Right renal cortex interstitium (tissue), 3 donors: ENCODE measurements at places on chromosomes 4 and X.

DNA sequence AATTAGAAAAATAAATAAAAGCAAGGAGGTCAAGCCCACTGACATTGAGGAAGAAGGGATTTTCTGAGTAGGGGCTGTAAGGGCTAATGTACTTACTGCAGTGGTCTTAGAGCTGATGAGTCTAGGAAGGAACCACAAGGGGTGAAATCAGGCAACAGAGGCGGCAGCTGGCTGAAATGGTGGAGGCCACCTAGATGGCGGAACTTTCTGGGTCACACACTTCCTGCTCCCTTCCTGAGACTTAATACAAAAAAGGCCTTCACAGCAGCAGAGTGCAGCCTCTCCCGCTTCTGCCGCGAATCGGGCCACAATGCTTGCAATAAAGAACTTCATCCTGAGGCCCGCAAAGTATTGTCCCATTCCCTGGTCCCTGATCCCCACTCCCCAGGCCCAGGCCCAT lies 15.4 kb downstream of the SNX12 start:
- no peak for DNase-seq

GRCh38 chr4:51836549-51836948 lies 6.4 kb upstream of the DCUN1D4 start:
- DNase-seq, result no peak

GRCh38 chrX:55839485-55839884 lies 121.9 kb downstream of the RRAGB start:
- DNase-seq, result no peak

DNA sequence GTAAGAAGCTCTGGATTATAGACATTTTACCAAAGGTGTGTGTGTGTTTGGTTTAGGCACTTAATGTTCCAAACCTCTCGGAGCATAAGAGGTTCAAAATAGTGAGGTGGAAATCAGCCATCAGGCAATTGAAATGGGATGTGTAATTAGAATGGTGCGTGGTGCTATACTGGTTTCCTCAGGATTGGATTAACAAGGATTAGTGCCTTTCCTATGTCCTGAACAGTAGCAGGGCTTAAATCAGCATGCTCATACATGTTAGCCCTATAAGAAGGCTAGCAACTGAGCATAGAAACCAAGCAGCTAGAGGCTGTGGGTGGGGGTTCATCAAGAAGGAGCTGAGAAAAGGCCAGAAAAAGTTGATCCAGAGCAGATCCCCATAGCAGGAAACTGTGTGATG lies 256.8 kb upstream of the CXXC4 start:
- DNase-seq, result no peak

DNA sequence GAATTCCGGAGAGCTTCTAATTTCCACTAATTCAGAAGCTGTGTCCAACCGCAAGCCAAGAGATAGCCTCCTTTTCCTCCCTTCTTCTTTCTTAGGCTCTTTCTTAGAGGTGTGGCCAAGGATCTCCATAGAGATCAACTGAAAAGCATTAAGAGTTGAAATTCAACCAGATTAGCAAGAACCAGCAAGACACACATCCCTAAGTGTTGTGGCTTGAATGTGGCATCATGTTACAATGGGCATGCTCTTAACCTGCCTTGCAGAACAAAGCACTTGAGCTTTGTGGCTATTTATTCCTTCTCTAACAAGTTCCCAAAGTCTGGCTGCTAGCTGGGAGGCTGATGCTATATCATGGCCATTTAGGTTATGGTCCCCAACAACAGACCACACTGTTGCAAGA lies 10.4 kb downstream of the ANOS1 start:
- DNase-seq, result no peak

GRCh38 chrX:112642349-112642748 lies 37.4 kb downstream of the LHFPL1 start:
- DNase-seq, result peak; percentile 5

GRCh38 chrX:120274958-120275357 lies 24.3 kb downstream of the ZBTB33 start:
- no peak for DNase-seq

DNA sequence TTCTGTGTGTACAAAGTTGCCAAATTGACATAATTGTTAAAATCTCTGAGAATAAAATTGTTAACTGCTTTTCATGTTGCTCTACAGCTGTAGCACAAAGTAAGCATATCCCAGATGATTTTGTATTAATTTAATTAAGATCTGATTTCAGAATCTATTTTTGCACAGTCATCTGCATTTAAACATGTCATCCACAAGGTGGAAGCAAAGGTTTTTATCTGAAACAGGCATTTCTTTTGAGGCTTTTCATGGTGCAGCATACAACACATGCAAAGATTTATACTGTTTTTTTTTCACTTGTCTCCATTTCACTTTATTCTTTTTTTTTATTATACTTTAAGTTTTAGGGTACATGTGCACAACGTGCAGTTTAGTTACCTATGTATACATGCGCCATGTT lies 51.2 kb downstream of the GC start:
- DNase-seq, result no peak

- no peak for DNase-seq
These were observed 57.3 kb upstream of the ENPEP start for GRCh38 chr4:110418641-110419040.

DNA sequence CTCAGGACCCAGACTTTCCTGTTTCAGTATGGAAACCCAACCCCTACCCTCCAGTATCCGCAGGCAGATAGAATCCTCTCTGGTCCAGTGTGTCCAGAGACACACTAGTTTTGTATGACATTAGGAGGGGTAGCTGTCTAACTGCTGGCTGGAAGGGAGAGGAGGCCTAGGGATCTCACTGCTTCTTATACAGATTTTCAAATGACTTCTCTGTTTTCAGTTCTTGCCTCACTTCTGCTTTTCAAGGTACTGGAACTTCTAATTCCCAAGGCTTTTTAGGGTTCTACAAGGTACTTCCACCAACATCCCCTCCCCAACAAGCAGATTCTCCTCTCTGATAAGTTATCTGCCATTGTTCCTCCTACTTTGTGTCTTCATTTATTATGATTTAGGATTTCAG lies 6.1 kb downstream of the SGCB start:
- no peak for DNase-seq

DNA sequence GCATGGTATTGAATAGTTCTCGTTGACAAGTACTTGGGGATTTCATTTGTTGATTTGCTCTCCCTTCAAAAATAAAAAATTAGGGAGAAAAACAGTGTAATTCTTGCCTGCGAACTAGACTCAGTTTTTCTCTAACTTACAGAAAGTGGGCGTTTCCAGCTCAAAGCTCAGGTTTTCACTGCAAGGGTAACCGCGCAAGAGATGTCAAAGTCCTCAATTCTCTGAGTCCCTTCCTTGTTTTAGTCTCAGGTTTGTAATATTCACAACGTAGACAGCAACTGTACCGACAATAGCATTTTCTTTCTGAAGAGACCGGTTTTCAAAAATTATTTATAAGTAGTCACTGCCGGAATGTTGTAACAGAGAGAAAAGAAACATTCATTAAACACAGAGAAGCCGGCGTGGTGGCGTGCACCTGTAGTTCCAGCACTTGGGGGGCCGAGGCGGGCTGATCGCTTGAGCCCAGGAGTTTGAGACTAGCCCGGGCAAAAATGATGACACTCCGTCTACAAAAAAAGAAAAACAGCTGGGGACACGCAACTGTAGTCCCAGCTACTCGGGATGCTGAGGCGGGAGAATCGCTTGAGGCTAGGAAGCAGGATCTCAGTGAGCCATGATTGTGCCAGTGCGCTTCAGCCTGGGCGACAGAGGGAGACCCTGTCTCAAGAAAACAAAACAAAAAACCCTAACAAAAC lies 774 bp downstream of the ZCCHC4 start:
- peak; percentile 6 for DNase-seq

DNA sequence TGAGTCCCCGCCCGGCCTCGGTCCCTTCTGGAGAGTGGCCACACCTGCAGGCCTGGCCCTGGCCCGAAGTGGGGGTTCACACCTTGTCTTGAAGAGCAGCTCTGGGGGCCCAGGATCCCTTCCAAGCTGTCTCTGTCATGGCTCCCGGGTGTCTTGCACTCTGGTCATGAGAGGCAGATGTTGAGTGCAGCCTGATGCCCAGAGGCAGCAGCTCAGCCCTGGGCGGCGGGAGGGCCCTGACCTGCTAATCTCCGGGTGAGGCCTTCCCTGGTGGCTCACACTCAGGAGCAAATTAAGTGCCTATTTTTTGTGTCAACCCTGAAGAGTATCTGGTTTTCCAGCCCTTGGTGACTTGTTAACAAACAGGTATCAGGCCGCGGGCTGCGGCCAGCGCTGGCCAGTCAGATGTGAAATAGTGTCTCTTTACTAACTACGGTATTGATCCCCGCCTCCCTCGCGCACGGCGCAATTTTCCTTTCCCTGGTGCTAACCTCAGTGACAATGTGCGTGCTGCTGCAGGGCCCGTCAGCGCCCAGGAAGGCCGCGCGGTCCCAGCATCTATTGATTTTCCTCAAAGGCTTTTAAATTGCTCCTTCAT lies 24.2 kb downstream of the NKX1-1 start:
- no peak for DNase-seq

GRCh38 chr4:26557164-26557563 lies 26.7 kb upstream of the TBC1D19 start:
- no peak for DNase-seq

- DNase-seq, result no peak
These were observed 460.4 kb upstream of the GALNT7 start for GRCh38 chr4:172708184-172708583.

- DNase-seq, result no peak
These were observed 85.3 kb downstream of the RTL5 start for GRCh38 chrX:72046447-72046846.

DNA sequence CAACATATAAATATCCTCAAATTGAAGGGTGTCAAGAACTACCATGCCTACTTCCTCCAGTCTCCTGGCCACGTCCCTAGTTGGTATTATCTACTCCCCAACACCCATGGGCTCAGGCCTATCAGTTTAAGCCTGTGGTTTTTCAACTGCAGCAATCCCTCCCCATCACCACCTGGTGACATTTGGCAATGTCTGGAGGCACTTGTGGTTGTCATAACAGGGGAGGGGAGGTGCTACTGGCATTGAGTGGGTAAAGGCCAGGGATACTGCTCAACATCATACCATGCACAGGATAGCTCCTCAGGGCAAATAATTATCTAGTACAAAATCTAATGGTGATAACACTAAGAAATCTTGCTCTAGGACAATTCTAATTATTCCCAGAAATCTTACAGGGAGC lies 95.3 kb downstream of the COMMD8 start:
- no peak for DNase-seq

DNA sequence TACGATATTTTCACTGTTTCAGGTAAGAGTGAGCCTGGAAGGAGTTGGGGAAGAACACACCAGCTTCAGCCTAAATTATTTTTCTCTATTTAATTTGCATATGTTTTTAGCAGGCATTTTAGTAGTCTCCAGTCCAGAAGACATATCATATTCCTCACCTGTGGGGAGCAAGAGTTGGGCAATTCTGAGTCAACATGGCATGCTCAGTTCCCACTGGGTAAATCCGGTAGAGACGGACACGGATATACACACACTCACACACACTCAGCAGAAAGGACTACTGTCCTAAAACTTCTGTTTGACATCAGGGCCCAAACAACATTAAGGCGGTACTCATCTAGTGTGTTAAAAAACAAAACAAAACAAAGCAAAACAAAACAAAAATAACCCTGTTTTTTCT lies 4.9 kb upstream of the BEX4 start:
- DNase-seq, result no peak

GRCh38 chr4:52006887-52007286 lies 13.3 kb downstream of the LRRC66 start:
- no peak for DNase-seq

GRCh38 chr4:185500576-185500975 lies 29.0 kb upstream of the CCDC110 start:
- no peak for DNase-seq

GRCh38 chr4:83340692-83341343 lies 6.2 kb upstream of the HPSE start:
- no peak for DNase-seq

DNA sequence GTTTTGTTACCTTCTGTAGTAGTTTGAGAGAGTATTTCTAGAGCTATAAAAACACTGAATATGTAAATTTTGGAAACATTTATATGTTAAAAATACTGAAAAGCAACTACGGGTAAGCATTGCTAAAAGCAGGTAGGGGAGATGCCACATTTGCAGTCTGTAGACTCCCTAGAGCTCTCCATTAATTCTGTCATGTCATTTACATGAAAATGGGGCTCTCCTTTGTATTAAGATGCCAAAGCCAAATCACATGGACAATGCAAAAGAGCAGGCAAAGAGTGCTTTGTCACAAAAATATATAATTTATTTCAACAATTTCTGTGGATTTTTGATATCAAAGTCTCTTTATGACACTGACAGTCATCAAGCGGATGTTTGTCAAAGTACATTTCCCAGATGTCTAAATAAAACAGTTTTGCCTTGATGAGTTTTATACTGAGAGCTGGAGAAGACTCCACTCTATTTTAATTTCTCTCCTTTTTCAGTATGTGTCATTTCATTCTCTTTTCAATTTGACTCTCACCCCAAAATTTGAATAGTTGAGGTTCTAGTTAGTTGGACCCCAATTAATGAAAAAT lies 51.8 kb downstream of the LDB2 start:
- no peak for DNase-seq

DNA sequence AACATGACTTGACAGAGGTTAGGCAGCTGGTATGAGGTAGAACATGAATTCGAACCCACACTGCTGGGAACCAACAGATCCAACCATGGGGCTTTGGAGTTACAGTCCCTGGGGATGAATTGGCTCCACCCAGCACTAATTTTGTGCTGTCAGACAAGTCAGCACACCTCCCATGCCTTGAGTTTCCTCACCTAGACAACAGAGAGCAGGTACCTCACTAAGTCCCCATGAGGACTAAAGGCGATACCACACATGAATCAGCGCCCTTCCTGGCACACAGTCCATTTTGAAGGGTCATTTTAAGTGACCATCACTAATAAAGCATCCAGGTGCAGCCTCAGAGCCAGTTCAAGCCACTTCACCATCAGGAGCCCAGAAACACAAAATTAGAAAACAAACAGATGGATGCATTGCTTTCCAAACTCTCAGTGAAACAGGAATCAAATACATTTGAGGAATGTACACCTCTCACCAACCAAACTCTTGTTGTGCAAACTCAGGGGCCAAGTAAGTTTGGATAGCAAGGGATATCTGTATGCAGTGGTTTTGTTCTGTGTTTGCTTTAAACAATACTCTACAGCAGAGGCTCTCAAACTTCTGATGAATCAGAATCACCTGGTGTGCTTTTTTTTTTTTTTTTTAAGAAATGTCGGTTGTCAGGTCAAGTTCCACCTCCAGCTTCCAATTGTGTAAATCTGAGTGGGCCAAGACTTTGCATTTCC lies 10.1 kb downstream of the IDS start:
- no peak for DNase-seq

- DNase-seq, result no peak
These were observed 62.8 kb downstream of the LRBA start for GRCh38 chr4:150952167-150952845.
